Midbrain (tissue), 1 donor: ENCODE measurements at places on chromosomes 3 and 15.

GRCh38 chr15:28023933-28024888, 74.9 kb downstream of the OCA2 start:
- no peak for DNase-seq

GRCh38 chr15:45341790-45342189, 36.6 kb downstream of the GATM start:
- DNase-seq = no peak

DNA sequence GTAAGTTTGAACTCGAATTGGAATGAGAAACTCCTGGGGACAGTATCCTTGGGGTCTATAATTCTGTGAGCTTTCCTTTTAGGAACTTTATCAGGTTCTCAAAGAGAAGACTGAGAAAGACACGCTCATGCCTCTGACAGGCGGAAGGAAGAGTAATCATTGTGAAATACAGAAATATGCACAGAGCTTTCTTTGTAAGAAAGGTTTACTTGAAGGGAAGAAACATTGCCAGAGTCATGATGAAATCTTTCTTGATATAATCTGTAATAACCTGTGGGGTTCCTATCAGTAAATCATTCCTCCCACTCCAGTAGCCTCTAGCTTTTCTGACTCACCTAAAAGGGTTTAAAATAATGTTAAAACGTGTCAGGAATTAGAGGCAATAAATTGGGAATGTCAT, 83.6 kb upstream of the CCDC39 start:
- DNase-seq = no peak

- peak; percentile 90 for DNase-seq
These were observed 448 bp downstream of the PLXNB1 start for GRCh38 chr3:48429317-48429959.

GRCh38 chr15:67327312-67327711, 72.7 kb downstream of the IQCH start:
- no peak for DNase-seq

- DNase-seq = no peak
These were observed 165.5 kb downstream of the FBLN2 start for GRCh38 chr3:13714251-13714916.

DNA sequence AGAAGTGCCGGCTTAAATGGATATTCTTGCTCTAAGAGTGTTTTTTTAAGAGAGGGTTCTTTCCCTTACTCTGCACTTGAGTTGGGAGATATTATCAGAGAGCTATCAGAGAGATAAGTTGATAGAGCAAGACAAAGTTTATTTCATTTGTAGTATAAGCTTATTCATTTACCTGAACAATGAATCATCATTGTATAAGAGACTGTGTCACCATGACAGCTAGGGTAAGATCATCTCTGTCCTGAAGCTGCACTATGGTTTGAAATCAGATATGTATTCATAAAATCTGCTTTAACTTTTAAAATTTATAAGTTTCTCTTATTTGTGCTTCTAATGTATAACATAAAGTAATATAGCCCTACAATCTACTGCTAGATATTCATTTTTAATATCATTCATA, 128.1 kb upstream of the ARL6 start:
- DNase-seq = no peak

GRCh38 chr3:122299872-122300460, 25.1 kb upstream of the CSTA start:
- no peak for DNase-seq

- no peak for DNase-seq
These were observed 21.1 kb downstream of the FGF12 start for GRCh38 chr3:192706272-192706671.

GRCh38 chr15:61118885-61119284, 110.2 kb downstream of the RORA start:
- no peak for DNase-seq

- DNase-seq = no peak
These were observed 19.9 kb downstream of the TRANK1 start for GRCh38 chr3:36924744-36925521.
